ENCODE measurements at places on chromosomes 7 and 10. TPM values are rescaled to one million over a fixed set of nuclear protein-coding genes. Genes with fewer than 3 reads are reported as not detected.

TSPAN13 gene
- total RNA-seq = 16.8 TPM

RBM20 gene
- total RNA-seq = 2.1 TPM

CNNM1 gene
- 21.9 TPM for total RNA-seq

IDI1 gene
- 31.2 TPM for total RNA-seq

BAMBI gene
- 13.7 TPM for total RNA-seq

ALDH18A1 gene
- 48.7 TPM for total RNA-seq

GNAT3 gene
- total RNA-seq = not detected

MPP7 gene
- total RNA-seq = not detected

CYP17A1 gene
- total RNA-seq = not detected

HECW1 gene
- total RNA-seq = 13.5 TPM

DOCK1 gene
- 25.8 TPM for total RNA-seq

NPVF gene
- total RNA-seq = not detected

LBX1 gene
- not detected for total RNA-seq

LIPF gene
- not detected for total RNA-seq

PKD2L1 gene
- 0.06 TPM for total RNA-seq

EBLN1 gene
- total RNA-seq = not detected

RADIL gene
- 2.3 TPM for total RNA-seq

PTPRN2 gene
- 0.77 TPM for total RNA-seq

Data from A549 treated with ZK216348 at 1 μM for 4 hours (cell line).